ENCODE measurements at places on chromosomes 4 and X. TPM values are rescaled to one million over a fixed set of nuclear protein-coding genes. Genes with fewer than 3 reads are reported as not detected.

Gene VSIG4
- 0.25 TPM for total RNA-seq

Gene ZAR1
- 0.87 TPM for total RNA-seq

Gene CFAP47
- total RNA-seq: 0.07 TPM

Gene TLR3
- total RNA-seq: 1.4 TPM

Gene DUX4
- not detected for total RNA-seq

Gene SULT1E1
- total RNA-seq: not detected

Gene FAM241A
- total RNA-seq: 0.23 TPM

Gene TMEM144
- total RNA-seq: 5.3 TPM

Gene SMR3B
- not detected for total RNA-seq

Gene DCAF8L2
- not detected for total RNA-seq

Gene CLCN4
- total RNA-seq: 8.9 TPM

Gene CT83
- not detected for total RNA-seq

Gene VCX3A
- 0.25 TPM for total RNA-seq

Gene MAGEA1
- not detected for total RNA-seq

Gene ALB
- 23.4 TPM for total RNA-seq

Gene MGAT4D
- total RNA-seq: not detected

Gene NHS
- total RNA-seq: 4.5 TPM

Gene HSFX2
- not detected for total RNA-seq

Gene FGF2
- total RNA-seq: 127 TPM

Gene CXCL3
- 3.5 TPM for total RNA-seq

Gene MUC7
- total RNA-seq: not detected

Gene XAGE1A
- not detected for total RNA-seq
